ENCODE measurements at places on chromosomes 11 and 22. TPM values are rescaled to one million over a fixed set of nuclear protein-coding genes. Genes with fewer than 3 reads are reported as not detected.

GRCh38 chr11:73804712-73805111 is 17.0 kb downstream of the MRPL48 start:
- DNase-seq, result no peak

DNA sequence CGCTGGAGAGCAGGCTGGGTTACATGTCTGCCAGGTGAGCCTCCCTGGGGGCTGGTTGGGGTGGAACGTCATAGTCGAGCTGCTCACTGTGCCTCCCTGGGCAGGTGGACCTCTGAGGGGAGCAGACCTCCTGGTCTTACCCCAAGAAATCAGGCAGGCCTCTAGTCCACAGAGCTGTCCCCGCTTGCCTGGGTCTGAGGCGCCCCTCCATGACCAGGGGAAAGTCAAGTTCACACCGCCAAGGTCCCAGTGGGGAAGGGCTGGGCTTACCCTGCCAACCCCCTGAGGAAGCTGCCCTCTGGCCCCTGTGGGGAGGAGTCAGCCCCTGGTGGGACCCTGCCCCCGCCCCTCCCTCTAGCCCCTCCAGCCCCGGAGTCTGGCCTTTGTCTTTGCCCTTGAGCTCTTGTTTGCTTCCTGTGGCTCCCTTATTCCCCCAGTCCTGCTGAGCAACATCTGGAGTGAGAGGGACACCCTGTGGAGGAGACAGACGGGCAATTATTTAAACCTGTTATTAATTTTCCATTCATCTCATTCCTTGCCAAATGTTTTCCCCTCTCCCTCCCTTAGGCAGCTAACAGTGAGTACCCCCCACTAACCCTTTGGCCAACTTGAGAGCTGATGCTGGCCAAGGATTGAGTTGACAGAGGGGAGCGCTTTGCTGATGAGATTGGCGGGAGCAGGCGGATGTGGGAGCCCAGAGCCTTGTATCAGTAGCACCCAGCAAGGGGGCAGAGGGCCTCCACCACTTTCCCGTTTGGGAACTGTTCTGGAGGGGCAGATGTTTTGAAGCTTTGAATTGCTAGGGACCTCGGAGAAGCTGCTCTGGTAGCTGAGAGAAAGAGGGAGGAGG is 83.4 kb downstream of the CEP164 start:
- DNase-seq, result no peak

DNA sequence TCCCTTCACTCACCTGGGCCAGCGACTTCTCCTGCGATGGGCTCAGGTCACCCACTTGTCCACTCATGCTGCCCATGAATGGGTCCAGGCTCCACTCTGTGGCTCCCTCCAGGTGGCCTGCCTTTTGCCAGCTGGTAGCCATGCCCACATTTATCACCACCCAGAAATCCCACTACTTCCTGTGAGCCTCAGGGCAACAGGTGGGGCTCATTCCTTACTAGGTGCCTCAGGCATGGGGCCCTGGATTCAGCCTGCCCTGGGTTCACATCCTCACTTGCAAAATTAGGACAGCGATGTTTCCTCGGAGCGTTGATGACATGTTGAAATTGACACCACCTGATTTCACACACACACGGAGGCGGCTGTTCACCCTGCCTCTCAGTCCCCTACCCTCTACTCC is at the start of gene SEC14L6:
TSS of gene SEC14L6 (minus strand) at position 126 of the 400 bp plus-strand sequence. CDS start at position 67, 59 bp downstream.
- DNase-seq, result no peak

GRCh38 chr11:118870396-118871343 is 13.0 kb upstream of the CXCR5 start:
- DNase-seq, result peak; percentile 91

DNA sequence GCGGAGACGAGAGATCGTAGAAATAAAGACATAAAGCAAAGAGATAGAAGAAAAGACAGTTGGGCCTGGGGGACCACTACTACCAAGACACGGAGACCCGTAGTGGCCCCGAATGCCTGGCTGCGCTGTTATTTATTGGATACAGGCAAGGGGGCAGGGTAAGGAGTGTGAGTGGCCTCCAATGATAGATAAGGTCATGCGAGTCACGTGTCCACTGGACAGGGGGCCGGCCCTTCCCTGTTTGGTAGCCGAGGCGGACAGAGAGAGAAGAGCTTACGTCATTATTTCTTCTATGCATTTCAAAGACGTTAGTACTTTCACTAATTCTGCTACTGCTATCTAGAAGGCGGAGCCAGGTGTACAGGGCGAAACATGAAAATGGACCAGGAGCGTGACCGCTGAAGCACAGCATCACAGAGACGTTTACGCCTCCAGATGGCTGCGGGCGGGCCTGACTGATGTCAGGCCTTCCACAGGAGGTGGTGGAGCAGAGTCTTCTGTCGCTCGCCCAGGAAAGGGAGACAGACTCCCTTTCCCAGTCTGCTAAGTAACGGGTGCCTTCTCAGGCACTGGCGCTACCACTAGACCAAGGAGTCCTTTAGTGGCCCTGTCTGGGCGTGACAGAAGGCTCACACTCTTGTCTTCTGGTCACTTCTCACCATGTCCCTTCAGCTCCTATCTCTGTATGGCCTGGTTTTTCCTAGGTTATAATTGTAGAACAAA is 24.8 kb downstream of the PPP6R2 start:
- DNase-seq, result no peak

DNA sequence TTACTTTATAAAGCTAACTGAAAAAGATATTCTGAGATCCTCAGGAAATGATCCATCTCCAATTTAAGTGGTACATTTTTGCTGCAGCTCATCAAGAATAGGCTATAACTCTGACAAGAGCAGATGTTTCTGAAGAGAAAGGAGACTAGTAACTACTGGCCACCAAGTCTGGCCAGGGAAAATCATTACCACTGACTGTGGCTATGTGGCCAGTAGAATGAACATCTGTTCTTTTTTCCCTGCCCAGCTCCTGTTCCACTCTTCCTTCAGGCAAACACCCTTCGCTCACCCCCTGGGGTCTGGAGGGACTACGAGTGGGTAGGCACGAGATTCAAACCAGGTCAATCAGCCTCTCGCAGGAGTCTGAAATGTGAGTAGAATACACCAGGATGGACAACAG is 23.9 kb downstream of the TMEM123 start:
- DNase-seq, result no peak

Gene ISX
- total RNA-seq, result not detected

Gene SLC22A9
- not detected for total RNA-seq

Measured in epithelial cell of proximal tubule (primary cell).